ENCODE measurements at places on chromosomes 12 and 14. TPM values are rescaled to one million over a fixed set of nuclear protein-coding genes. Genes with fewer than 3 reads are reported as not detected.

DNA sequence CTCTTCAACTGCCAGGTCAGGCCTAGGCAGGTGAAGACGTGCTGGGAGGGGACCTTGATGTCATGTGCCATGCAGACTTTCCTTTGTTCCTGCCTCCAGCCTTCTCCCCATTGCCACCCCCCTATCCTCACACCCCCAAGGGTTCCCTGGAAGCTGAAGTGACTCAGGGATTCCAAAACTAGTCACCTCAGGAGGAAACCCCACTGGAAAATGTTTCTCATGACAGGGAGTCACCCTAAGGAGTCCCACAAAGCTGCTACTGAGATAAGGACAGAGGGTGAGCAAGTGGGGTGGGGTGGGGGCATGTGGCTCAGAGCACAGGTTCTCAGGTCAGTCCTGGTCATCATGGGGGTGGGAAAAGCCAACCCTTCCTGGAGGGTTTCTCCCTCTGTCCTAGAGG, 2.4 kb upstream of the IL25 start:
- no peak for DNase-seq

SLC22A17 gene
- total RNA-seq, result 333 TPM

SLC2A14 gene
- 0.30 TPM for total RNA-seq

DNA sequence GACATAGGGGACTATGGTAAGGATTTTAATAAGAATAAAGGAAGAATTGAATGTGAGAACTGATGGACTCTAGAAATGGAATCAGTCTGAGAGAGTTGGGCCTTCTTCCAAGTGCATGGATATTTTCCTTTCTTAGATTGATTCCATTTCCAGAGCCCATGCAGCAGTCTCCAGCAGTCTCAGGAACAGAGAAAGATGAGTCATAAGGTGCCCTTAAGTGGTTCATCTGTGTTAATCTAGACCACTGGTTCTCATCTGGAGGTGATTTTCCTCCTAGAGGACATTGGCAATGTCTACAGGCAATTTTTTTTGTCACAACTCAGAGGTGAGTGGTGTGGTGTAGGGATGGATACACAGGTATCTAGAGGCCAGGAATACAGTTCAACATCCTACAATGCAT, 25.9 kb downstream of the TRIM9 start:
- no peak for DNase-seq

VWF gene
- 76.6 TPM for total RNA-seq

- DNase-seq, result no peak
Observed at GRCh38 chr14:33948869-33949408, 1.9 kb downstream of the EGLN3 start.

TOGARAM1 gene
- 59.2 TPM for total RNA-seq

DNA sequence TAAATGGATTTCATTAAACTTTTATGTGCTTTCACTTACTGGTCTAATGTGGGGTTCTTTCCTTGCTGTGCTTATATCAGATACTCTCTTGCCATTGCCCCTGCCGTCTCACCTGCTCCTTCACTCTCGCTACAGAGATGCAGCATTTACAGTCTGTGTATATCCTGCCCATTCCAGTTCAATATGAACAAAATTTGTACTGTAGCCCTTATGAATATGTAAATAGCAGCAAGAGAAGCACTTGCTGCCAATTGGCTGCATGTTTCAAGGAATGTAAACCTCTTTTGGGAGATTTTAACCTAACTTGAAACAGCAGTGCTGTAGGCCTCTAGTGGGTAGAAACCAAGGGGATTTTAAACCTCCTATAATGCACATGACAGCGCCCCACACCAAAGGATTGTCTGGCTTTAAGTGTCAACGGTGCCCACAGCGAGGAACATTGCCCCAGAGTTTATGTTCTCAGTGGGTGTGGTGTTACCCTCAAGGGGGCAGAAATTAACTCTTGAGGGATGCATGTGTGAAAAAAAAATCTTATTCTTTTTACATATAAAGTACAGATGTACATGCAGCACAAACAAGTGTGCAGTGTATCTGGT, 19.1 kb downstream of the PCNX1 start:
- DNase-seq, result no peak
